ENCODE measurements at places on chromosomes 11 and 22. TPM values are rescaled to one million over a fixed set of nuclear protein-coding genes. Genes with fewer than 3 reads are reported as not detected.

The TRIM51 gene
- total RNA-seq, result not detected

DNA sequence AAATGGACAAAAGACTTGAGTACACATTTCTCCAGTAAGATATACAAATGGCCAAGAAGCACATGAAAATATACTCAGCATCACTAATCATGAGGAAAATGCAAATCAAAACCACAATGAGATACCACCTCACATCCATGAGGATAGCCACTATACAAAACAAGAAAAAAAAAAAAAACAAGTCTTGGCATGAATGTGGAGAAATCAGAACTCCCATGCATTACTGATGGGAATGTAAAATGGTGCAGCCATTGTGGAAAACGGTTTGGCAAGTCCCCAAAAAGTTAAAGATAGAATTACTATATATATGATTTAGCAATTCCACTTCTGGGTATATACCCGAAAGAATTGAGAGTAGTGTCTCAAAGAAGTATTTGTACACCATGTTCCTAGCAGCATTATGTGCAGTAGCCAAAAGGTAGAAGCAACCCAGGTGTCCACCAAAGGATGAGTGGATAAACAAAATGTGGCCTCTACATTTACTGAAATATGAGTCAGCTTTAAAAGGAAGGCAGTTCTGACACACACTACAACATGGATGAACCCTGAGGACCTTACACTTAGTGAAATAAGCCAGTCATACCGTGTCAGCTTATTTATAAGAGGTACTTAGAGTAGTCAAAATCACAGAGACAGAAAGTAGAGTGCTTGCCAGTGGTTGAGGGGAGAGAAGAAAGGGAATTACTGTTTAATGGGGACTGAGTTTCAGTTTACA, 146.3 kb downstream of the WNT7B start:
- no peak for DNase-seq

DNA sequence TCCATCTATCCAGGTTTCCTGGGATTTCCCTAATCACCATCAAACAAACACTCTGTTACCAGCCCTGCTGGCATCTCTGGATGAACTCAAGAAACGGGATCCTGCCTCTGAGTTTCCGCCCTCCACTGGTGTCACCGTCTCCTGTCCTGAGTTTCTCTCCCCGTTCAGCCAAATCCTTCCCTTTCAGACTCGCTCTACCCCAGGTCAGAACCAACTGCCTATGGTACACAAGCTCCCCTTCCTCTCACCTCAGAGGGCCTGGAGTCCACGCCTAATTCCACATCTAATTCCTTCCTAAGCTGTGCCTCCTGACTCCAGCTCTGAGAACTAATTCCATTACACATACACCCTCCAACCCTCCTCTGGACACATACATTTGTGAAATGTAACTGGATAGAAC, 96.1 kb downstream of the SHANK2 start:
- DNase-seq, result no peak

The NUDT22 gene
- 47.9 TPM for total RNA-seq

The GGTLC3 gene
- total RNA-seq, result not detected

The EFCAB6 gene
- 5.3 TPM for total RNA-seq

DNA sequence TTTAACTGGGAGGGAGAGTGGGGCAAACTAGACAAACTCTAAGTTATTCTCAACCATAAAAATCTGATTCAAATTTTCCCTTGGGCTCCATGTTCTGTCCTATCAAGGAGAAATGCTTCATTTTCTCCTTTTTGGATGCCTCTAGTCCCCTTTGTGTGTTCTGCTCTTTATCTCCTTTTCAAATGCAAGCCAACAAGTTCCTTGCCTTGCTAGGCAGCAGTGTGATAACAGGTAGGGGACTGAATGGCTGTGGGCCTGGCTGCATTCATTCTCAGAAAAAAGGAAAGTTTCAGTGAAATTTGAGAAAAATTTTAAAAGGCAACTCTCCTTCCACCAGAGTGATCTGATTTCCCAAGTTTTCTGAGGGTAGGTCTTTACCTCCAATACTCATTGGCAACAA, 26.9 kb upstream of the MMP8 start:
- DNase-seq, result no peak

GRCh38 chr22:23820748-23821211, 18.0 kb downstream of the DERL3 start:
- DNase-seq, result no peak

DNA sequence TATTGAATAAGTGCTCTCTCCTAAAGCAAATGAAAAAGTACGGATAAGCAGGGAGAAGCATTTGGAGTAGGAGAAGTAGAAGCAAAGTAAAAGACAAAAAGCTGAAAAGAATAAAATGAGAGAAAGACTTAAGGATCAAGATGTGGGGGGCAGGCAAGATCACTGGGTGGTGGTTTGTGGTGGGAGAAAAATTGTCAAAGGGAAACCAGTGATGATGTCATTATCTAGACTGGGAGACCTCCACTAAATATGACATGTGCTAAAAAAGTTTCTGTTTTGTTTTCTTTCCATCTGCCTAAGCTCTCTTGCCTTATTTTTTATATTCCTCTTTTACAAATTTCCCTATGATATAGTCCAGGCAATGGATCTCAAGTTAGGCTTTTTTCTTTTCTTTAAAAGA, 14.8 kb upstream of the MAML2 start:
- no peak for DNase-seq

GRCh38 chr11:63945477-63946163, 6.8 kb downstream of the NAA40 start:
- no peak for DNase-seq

The PLAAT5 gene
- 9.9 TPM for total RNA-seq

The OR10D3 gene
- 0.26 TPM for total RNA-seq

The HEPN1 gene
- not detected for total RNA-seq

- no peak for DNase-seq
Observed at GRCh38 chr11:68166969-68167368, 45.8 kb upstream of the CHKA start.

GRCh38 chr22:35376728-35377472, 4.0 kb upstream of the HMOX1 start:
- DNase-seq, result peak; percentile 85

DNA sequence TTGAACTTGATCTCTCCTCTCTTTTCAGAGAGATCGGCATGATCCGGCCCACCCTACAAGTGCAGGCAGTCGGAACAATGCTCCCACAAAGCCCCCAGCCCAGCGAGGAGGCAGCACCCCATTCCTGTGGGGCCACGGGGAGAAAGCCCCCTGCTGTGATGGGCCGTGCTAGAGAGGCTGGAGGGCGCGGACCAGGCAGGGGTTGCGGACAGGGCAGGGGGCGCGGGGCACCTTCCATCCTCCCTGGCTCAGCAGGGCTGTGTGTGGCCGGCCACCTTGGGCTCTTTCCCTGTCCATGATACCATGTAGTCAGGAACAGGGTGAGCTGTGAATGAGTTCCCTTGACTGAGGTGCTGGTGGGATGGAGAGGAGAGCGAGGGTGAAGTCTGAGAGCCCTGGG, 379.8 kb downstream of the BRD1 start:
- no peak for DNase-seq

The KCNQ1 gene
- 4.8 TPM for total RNA-seq

- no peak for DNase-seq
Observed at GRCh38 chr11:32899438-32899837, 6.8 kb downstream of the QSER1 start.

GRCh38 chr11:105432241-105432995, 177.5 kb upstream of the GRIA4 start:
- no peak for DNase-seq

DNA sequence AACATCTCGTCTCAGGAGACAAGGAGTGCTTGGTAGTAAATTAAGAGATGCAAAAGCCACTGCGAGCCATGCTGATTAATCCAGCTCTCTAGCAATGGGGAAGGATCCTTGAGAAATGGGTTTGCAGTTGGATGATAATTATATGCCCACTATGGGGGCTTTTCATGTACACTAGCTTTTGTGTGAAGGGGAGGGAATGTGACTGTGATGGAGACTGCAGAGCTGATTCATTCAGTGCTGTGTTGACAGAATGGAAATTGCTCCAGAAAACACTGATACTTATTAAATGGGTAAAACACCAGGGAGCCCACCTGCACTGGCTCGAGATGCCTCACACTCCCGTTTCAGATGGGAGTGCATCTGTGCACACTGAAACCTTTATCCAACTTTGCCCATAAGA, 37.0 kb upstream of the KIRREL3 start:
- no peak for DNase-seq

Measured in type B pancreatic cell (in vitro differentiated cells).